T-helper 17 cell (primary cell): ENCODE measurements at places on chromosomes 1 and 21. TPM values are rescaled to one million over a fixed set of nuclear protein-coding genes. Genes with fewer than 3 reads are reported as not detected.

The ITPKB gene
- total RNA-seq = 128 TPM

GRCh38 chr1:203669739-203670138 lies 43.1 kb downstream of the ATP2B4 start:
- no peak for DNase-seq

DNA sequence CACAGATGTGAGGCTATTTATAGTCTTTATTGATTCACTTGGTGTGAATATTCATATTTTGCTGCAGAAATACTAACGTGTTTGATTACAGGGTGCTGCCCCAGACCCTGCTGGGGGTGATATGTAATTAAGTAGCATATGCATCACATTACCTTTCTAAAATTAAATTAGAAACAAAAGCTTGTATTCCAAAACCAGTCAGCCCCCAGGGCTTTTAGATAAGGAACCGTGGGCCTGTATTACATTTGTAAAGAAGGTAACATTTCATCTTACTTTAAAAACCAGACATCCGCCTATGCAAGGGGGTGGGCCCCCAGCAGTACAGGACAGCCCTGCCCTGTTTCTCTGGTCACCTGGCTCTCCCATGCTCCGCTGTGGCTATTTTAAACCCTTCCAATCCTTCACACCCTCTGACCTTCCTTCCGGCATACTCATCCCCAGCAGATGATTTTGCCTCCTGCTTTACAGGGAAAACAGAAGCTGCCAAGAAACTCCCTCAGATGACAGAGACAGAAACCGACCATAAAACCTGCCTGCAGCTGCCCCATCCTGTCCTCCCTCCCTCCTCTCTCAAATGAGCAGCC lies 22.0 kb upstream of the KCNC4 start:
- DNase-seq = no peak

- DNase-seq = peak; percentile 90
Measured at GRCh38 chr1:43969746-43970466, at the start of gene DPH2. Gene DPH2, plus strand, starts transcription at chr1:43970010. Its CDS starts 166 bp downstream, at chr1:43970176.

GRCh38 chr1:84192681-84193080 lies 48.6 kb downstream of the PRKACB start:
- DNase-seq = no peak
